Stimulated activated CD8-positive, alpha-beta memory T cell treated with anti-CD3 and anti-CD28 coated beads, Interleukin-7, amount 100 ng/mL, for 4 hours (primary cell): ENCODE measurements at places on chromosomes 12 and 14.

DNA sequence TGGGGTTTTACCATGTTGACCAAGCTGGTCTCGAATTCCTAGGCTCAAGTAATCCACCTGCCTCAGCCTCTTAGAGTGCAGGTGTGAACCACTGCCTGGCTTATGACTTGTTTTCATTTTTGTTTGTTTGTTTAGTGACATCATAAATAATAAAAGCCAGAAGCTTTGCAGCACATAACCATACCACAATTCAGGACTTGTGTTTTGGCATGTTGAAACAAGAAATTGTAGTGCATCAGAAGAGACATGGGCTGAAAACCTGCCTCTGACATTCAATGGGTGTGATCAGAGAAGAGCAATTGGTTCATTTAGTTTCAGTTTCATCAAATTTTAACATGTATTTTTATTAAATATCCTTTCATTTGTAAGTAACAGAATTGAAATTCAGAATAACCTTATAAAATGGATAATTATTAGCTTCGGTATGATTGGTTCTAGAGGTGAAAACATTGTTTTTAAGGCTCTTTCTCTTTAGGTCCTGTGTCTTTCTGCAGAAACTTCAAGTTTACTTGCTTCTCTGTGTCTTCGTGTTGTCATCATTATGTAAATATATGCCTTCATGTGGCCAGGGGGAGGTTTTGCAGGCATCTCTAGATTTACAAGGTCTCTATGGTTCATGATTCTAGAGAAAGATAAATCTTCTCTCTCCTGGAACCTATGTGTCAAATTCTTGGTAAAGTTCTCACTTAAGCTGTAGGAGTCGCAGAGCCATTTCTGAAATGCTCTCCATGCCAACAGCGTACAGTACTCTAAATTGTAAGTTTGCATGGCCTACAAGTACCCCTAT is 312.0 kb downstream of the KCNC2 start:
- no peak for DNase-seq

GRCh38 chr12:47281667-47282171 is 202.0 kb upstream of the AMIGO2 start:
- no peak for DNase-seq

- peak; percentile 54 for DNase-seq
Observed at GRCh38 chr12:100199347-100200149, 1.1 kb upstream of the ACTR6 start.

DNA sequence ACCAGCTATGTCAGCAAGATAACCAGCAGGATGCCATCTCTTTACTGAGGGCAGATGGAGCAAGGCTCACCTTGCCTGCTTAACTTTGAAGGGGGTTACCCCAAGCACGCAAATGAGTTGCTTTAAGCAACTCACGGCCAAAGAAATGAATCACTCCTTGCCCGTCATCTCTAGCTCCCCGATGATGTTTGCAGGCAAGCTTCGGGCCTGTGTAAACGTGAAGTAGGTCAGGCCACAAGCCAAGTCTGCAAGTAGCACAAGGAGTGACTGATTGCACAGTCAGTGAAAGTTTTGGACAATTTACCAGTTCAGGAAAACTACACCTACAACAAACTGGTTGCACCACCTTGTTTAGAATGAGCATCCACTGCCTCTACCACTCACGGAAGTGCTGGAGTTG is 699.7 kb upstream of the TBX3 start:
- DNase-seq, result no peak

DNA sequence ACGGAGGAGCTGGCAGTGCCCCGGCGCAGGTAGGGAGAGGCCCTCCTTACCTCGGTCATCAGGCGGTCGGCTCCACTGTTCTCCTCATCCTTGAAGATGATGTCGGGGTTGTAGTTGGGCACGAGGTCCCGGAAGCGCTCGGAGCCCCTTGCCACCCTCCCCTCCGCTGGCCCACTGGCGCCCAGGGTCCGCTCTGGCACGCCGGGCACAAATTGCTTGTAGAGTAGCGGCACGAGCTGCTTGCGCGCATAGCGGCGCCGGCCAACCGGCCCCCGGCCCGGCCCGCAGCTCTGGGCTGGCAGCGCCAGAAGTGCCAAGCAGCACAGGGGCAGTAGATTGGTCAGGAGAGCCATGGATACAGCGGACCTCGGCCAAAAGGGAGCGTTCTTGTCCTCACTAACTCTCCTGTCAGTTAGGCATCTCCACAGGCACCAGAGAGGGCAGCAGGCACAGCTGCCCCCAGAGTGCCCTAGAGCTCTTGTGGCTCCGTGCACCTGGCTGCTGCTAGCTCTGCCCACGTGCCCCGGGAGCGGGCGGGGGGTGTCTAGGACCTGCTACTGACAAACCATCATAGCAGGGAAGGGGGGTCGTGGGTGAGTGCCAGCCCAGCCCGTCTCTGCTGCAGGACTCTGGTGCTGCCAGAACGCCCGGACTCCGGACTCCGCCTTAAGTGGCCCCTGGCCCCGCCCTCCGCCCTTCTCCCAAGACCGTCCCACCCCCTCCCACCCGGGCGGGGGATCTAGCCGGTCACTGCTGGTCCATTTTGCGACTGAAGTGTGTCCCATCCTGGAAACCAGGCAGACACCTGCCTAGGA is at the start of gene DHH:
Gene DHH (minus strand): TSS at position 642 of the 815 bp plus-strand sequence. CDS start 289 bp downstream, at position 353.
- DNase-seq, result no peak

GRCh38 chr14:103730490-103731035 is 15.0 kb downstream of the ZFYVE21 start:
- DNase-seq, result no peak

DNA sequence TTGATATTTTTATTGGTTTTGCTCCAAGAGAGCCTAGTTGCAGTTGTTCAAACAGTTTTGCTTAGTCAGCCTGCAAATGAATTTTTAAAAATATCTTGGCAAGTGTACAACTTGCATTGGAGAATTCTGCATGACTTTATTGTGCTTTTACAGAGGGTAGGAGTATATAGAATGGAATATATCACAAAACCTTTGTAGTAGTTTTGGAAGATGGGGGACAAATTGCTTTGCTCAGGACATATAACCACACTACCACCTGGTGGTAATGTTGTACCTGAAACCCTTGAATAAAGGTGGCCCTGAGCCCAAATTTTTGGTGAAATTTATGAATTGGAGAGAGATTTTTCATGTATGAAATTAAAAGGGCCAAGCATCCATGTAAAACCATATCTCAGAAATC is 645.2 kb downstream of the MED13L start:
- DNase-seq, result no peak

- no peak for DNase-seq
Observed at GRCh38 chr12:14560904-14561574, 6.6 kb downstream of the PLBD1 start.

- DNase-seq, result no peak
Observed at GRCh38 chr14:53622447-53622846, 334.2 kb downstream of the BMP4 start.

GRCh38 chr12:108240027-108240785 is 98.9 kb downstream of the CMKLR1 start:
- no peak for DNase-seq

DNA sequence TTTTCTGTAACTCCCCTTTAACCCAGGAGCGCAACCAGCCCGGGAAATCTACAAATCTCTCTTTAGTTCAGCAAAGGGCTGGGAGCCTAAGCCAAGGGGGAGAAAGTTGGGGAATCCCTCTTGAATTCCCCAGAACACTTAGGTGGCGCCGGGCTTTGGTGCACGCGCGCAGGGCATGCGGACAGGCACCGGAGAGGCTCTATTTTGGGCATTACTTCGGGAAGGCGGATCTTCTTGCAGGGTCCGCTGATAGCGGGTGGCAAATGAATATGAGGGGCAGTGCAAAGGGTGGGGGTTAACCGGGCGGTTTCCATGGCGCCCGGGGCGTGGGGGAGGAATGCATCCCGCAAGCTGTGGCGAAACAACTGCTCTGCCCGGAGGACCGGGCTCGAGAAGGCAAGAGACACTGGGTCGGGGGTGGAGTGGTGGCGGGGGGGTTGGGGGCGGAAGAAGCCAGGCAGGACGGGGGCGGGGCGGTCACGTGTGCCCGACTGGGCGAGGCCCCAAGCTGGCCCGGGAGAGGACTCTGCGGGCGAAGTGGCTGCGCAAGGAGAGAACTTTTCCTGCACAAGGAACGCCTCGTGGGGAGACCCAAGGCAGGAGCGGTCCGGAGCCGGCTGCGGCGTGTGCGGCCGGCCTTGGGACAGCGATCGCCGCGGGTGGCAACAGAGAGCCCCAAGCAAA is at the start of gene FLVCR2:
Gene FLVCR2 (plus strand): TSS at position 519 of the 684 bp plus-strand sequence. CDS start 353 bp downstream, outside the sequence.
- peak; percentile 9 for DNase-seq

GRCh38 chr12:40963751-40964150 is 224.4 kb upstream of the PDZRN4 start:
- no peak for DNase-seq

- no peak for DNase-seq
Observed at GRCh38 chr12:76556368-76556767, 3.2 kb downstream of the OSBPL8 start.

- peak; percentile 2 for DNase-seq
Observed at GRCh38 chr14:69543341-69544115, 31.1 kb downstream of the CCDC177 start.

DNA sequence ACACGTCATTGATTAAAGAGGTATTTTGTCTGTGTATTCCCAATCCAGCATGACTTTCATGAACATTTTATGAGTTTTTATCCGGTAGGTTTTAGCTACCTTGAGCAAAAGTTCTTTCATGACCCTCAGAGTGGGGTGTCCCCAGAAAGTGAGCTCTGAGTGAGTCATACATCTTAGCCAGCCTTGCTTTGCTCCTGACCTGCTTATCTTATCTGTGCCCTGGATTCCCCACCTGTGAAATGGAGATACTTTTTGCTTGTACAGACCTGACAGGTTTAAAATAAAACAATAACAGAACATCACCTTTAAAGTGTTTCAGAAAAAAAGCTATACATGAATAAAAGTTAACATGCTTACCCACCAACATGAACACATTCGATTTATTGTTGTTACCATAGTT is 202.8 kb upstream of the SOX5 start:
- no peak for DNase-seq

GRCh38 chr12:129673806-129674205 is 230.0 kb downstream of the TMEM132D start:
- no peak for DNase-seq

GRCh38 chr14:28142400-28143015 is 624.1 kb upstream of the FOXG1 start:
- DNase-seq, result no peak

DNA sequence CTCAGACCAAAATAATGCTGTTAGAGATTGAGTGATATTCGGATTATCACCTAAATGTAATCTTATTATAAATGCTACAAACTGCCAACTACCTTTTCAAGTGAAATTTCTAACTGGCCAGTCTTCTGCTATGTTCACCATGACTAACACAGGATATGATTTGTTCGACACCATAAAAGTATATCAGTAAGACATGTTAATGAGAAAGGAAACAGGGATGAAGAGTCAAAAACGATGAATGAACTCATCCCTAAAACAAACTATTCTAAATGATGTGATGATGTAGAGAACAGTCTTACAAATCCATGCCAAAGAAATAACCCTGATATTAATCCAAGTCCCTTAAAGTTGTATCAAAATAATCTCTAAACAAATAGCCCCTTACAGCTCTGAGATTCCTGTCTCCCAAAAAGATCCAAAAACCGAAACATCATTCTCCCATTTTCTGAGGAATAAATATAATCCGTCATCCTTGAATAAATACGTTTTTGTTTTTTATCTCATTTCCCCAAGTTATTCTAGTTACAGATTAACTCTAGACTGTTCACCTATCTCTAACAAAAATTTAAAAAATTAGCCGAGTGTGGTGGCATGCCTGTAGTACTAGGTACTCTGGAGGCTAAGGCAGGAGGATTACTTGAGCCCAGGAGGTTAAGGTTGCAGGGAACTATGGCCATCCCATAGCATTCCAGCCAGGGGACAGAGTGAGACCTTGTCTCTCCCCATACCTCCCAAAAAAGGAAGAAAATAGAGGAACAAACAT is 9.1 kb downstream of the SCAF11 start:
- no peak for DNase-seq

- DNase-seq, result no peak
Observed at GRCh38 chr14:65281991-65282895, 130.3 kb upstream of the FUT8 start.

GRCh38 chr12:6463216-6463615 is 7.3 kb downstream of the VAMP1 start:
- DNase-seq, result no peak

- no peak for DNase-seq
Observed at GRCh38 chr12:53145383-53146260, 34.9 kb upstream of the ZNF740 start.

GRCh38 chr14:104643306-104643705 is 38.7 kb upstream of the TMEM179 start:
- DNase-seq, result no peak

DNA sequence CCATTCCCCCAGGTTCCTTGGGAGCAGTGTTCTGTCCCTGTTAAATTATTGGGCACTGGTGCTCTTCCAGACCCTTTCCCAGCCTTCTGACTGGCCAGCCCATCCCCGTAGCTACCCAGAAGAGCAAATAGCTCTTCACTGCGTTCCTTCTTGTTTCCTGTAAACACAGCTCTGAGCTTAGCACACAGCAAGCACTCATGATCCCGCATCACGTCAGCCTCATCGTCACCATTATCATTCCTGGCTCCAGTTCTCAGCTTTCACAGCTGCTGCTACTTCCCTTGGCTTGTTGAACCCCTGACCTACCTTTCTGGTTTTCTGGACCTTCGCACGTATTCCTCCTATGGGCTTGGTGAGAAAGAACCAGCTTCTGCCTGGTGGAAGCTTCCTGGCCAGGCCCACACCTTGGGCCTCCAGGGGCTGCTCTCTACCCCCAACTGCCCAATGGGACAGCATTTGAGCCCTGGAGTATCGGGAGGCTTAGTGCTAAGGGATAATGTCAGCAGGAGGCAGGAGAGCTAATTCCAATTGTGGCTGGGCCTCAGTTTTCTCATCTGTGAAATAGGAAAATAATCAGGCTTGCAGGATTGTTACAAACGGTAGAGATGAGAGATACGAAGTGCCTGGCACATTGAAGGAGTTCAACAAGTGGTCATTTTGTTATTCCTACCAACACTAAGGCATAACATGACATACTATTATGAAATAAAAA is 22.6 kb upstream of the PAPOLA start:
- no peak for DNase-seq

DNA sequence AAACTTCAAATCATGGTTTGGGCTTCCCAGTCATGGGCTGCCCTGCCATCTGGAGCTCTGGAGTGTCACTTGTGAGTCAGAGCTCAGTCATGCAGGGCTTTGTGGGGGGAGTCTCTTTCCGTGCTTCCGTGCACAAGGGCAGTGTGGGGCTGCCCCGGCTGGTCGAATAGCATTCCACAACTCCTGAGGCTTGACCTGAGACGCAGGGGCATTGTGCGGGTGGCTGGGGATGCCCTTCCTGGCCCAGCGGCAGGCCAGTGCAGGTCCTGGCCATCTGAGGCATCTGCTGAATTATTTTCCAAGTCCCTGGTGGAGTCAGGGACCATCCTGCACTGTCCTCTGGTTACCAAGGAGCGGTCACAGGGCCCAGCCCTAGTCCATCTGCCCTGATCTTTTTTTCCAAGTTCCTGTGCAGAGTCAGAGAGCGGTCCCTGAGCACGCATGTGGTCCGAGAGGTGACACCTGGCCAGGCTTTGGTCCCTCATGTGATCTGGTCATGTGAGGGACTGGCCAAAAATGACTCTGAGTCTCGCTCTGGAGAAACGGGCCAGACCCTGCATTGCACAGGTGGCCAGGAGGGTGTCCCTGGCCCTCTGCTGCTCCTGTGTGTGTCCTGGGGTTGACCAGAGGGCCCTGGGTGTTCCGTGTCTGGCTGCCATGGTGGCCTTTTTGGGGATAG is 167.0 kb upstream of the ALG10B start:
- no peak for DNase-seq
